AG04449 (cell line): ENCODE measurements at places on chromosomes 7 and 10.
A peak's percentile ranks its signal among the peaks of the same experiment; 100 is the strongest.

- DNase-seq = no peak
Measured at GRCh38 chr10:120562956-120563355, 105.9 kb downstream of the PLPP4 start.

- no peak for DNase-seq
Measured at GRCh38 chr7:130957137-130957513, 223.1 kb upstream of the KLF14 start.

GRCh38 chr10:99312501-99312900 is 16.7 kb upstream of the CNNM1 start:
- DNase-seq = no peak

- no peak for DNase-seq
Measured at GRCh38 chr10:44989597-44990301, 11.0 kb upstream of the ZNF22 start.

DNA sequence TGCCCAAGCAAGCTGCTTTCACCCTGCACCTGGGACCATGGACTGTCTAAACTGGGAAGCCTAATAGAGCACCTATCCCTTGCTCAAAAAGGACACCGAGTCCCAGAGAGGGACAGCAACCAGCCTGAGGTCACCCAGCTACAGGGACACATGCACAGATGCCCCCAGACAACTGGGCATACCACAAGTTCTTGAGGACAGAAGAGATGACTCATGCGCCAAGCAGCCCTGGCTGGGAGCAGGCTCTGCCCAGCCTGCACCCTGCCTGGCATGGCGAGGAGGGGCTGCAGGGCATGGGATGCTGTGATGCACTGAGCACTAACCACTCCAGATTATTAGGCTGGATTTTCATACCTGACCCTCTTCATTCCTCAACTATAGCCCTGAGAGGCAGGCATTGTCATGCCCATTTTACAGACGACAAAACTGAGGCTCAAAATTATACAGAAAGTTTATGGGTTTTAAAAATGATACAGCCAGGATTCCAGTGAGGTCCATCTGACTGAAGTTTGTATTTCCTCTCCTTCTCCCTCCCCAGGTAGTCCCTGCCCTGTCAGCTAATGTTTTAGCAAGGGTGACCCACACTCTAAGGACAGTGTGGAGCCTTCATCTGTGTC is 289.3 kb upstream of the ZMIZ1 start:
- no peak for DNase-seq

- peak; percentile 14 for DNase-seq
Measured at GRCh38 chr7:112898432-112899290, 108.5 kb upstream of the TMEM168 start.

- DNase-seq = no peak
Measured at GRCh38 chr10:69516316-69516715, 56.9 kb downstream of the NEUROG3 start.

- DNase-seq = peak; percentile 46
Measured at GRCh38 chr7:123615344-123615743, 13.7 kb downstream of the ASB15 start.
